ENCODE measurements at places on chromosomes 5 and 9.

DNA sequence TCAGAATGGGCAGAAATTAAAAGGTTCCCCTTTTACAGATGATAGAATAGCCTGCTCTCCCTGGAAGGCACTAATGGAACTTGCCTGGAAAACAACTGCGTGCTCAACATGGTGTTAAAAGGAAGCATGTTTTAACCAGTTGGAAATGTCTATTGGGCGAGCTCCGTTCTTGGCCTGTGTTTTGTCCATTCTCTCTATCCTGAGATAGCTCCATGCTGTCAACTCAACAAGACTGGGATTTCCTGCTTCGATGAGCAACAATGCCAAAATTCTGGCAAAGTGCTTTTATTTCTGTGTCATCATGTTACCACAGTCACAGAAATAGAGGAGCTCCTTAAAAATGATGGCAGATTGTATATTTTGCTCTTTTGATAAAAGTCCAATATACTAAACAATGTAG, 198.3 kb downstream of the PLK2 start:
- DNase-seq: no peak

- DNase-seq: no peak
Measured at GRCh38 chr9:79014929-79015699, 556.7 kb upstream of the TLE4 start.

DNA sequence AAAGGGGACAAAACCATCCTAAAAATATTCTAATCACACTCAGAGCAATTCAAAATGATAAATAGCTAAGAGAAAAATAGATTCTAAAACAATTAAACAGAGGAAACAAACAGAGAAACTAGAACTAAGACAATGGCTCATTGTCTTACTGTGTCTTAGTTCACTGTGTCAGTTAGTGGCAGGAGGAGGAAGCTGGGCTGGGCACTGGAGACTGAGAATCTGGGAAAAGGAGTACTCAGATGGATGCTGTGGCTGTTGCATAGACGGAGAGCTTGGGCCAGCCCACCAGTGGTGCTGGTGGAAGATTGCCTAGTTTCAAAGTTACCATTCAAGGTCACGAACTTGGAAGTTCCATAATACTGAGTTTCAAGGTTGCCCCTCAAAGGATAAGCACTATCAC, 94.7 kb upstream of the IFNK start:
- no peak for DNase-seq

GRCh38 chr9:98602839-98603500, 105.8 kb downstream of the GABBR2 start:
- DNase-seq: no peak

DNA sequence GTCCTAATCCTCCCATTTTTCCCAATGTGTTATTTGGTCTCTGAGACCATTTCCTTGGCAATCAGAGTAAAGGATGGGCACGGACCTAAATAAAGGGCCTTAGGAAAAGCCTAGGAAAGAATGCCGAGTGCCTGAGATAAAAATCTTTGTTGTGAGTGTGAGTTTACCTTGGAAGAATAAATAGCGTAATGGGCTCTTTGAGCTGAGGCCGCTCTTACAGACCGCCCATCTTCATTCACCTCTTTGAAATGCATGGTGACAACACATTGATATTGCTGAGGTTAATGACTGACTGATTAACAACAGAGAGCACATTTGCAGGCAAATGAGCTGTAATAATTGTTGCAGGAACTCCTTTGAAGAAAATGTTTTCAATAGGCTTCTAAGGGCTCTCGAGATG, 1967.1 kb upstream of the WWC1 start:
- DNase-seq: no peak

- no peak for DNase-seq
Measured at GRCh38 chr5:125298746-125299379, 552.4 kb upstream of the ZNF608 start.

- no peak for DNase-seq
Measured at GRCh38 chr5:38979535-38979934, 94.7 kb downstream of the RICTOR start.

DNA sequence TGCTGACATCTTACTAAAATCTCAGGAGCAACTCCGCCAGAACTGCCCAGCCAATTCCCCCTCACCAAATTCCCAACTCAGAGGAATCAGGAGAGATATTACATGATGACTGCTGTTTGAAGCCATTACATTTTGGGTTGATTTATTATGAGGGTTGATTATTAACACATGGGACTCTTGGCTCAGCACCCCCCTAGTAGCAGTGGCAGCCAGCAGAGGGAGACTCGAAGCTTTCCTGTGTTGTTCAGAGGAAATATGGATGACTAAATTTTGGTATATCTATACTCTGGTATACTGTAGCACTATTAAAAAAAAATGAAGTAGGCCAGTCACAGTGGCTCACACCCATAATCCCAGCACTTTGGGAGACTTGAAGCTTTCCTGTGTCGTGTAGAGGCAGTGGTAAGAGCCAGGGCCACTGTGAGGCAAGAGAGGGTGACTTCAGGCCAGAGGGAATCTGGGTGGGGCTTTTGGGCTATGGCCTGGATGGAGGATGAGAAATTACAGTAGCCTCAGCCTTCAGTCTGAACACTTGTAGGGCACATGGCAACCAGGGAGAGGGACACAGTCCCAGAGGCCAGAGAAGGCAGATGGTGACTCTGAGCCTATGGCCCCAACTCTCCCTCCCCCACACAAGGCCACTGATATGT, 111.4 kb downstream of the LHX2 start:
- peak; percentile 44 for DNase-seq

GRCh38 chr5:74529101-74529500, 111.4 kb downstream of the ENC1 start:
- no peak for DNase-seq

DNA sequence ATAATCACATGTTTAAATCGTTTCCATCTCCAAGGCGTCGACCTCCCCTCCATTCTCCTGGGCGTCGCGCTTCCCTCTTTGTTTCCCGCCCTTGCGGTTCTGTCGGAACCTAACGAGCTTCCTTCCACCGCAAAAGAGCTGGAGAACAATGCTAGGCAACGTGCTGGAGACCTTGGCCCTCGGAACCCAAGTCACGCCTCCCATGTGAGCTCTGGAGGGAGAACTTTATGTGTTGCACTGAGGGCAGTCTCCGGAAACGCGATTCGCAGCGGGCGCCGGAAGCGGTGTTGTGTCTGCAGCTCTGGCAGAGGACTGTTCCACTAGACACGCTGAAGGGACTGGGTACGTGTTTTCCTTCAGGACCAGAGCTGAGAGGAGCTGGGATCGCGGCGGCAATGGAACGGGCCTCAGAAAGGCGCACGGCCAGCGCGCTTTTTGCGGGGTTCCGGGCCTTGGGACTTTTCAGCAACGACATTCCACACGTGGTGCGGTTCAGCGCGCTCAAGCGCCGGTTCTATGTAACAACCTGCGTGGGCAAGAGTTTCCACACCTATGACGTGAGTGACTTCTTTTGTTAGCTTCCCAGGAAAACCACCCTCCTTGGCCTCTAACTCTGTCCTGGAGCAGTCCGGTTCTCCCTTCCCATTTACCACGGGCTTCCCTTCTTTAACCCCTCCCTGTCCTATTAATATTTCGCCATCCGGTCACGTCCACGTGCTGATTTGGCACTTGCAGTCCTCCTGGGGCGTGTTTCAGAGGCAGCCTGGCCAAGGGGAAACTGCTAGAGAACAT, at the start of gene WDR36:
WDR36 (plus strand) TSS at position 287 of the 792 bp plus-strand sequence; CDS start at position 396, 109 bp downstream.
- peak; percentile 94 for DNase-seq

GRCh38 chr5:56309262-56309826, 76.2 kb upstream of the ANKRD55 start:
- DNase-seq: no peak

GRCh38 chr5:125006011-125006685, 259.7 kb upstream of the ZNF608 start:
- no peak for DNase-seq
